ENCODE measurements at places on chromosomes 6 and 20.

- no peak for DNase-seq
Observed at GRCh38 chr20:24477831-24478547, 8.6 kb downstream of the SYNDIG1 start.

- no peak for DNase-seq
Observed at GRCh38 chr6:65116326-65116725, 590.7 kb downstream of the EYS start.

DNA sequence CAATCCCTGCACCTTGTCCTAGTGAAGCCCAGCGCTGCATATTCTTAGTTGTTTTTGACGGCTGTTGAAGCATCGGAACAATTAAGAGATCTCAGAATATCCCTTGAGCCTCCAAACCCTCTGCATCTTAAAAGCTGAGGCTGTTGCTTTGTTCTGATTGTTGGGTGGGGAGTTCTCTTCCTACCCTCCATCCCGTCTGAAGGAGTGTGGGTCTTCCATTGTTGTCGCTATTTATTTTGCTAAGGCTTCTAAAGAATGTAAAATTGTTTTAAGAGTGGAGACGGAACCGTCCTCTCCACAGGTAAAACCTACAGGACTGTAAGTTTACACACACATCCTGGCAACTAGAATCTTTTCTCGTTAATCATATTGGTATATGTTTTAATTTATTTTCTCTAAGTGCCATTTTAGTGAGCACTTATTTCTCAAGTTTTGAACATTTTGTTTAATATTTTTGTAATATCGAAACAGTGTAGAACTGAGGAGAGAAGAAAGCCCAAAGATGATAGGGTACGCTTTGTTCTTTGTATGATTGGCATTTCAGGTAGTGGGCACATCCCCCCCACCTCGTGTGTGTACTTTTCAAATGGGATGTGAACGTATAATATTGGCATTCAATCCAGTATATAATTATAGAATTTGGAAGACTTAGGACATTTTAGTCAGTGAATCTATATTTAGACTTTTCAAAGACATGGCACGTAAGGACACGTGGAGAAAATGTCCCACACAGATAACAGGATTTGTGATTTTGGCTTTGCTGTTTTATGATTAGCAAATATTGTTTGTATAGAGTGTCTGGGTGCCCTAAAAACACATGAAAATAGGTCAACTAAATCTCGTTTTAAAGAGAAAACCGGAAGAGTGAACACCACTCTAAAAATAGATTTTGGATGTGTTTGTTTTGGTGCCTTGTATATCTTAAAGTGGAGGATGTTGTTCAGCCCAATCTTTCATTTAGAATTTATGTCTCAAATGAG lies 1.3 kb downstream of the RNF146 start:
- peak; percentile 9 for DNase-seq

DNA sequence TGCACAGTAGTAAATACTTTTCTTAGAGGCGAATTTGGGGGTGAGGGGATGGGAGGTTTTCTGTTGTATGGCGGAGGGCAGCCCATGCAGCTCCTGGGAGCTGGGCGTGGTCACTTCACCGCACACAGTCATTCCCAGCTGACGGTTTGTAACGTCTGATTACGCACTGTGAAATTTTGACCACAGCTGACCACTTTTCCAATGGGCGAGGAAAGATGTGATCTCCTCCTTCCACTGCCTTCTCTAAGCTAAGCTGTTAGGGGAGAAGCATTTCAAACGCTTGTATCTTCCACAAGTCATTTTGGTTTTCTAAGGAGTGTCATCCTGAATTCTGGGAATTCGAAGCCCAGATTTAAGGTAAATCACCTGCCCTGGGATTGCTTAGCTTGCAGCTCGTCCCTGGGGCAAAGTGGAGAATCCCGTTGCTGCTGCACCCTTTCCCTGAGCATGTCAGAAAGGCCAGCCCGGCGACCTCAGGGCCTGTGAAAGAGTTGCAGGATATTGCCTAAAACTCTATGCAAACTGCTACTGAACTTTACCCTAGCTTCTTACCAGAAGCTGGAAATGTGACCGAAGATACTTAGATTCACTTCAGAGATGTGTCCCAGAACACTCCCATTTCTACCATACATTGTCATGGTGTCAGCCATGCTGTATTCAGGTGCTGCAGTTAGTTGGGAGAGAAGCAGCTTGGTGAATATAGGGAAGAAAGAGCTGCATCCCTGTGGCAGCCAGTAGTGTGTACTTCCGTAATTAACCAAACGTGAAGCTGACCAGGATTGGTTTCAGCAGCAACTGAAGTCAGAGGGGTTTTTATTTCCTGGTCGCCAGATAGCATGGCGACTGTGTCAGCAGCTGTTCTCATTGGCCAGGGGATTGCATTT lies 58.9 kb downstream of the RREB1 start:
- no peak for DNase-seq

- DNase-seq = no peak
Observed at GRCh38 chr6:29845405-29846006, 17.9 kb downstream of the HLA-G start.

GRCh38 chr20:432677-433299 lies 24.7 kb downstream of the RBCK1 start:
- no peak for DNase-seq
